Activated gamma-delta T cell treated with Interleukin-2 at 50 U/mL for 16 hours (primary cell): ENCODE measurements at places on chromosomes 2 and 18.

GRCh38 chr2:132448771-132449170, 32.2 kb downstream of the GPR39 start:
- no peak for DNase-seq

DNA sequence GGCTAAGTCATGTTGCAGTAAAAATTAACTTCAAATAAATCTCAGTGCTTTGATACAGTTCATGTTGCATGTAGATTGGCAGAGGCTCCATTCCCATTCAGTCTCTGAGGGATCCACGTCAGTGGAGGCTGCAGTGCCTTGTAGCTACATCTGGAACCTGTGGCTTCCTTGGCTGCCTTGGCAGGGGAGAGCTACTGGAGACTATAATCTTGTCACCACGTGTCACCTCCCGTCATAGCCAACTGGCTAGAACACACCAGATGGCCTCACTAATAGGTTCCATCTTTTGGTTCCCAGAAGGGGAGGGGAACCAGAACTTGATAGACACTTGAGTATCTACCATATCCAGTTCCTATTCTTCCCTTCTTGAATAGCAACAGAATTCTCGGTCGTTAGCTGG, 28.4 kb downstream of the E2F6 start:
- no peak for DNase-seq

DNA sequence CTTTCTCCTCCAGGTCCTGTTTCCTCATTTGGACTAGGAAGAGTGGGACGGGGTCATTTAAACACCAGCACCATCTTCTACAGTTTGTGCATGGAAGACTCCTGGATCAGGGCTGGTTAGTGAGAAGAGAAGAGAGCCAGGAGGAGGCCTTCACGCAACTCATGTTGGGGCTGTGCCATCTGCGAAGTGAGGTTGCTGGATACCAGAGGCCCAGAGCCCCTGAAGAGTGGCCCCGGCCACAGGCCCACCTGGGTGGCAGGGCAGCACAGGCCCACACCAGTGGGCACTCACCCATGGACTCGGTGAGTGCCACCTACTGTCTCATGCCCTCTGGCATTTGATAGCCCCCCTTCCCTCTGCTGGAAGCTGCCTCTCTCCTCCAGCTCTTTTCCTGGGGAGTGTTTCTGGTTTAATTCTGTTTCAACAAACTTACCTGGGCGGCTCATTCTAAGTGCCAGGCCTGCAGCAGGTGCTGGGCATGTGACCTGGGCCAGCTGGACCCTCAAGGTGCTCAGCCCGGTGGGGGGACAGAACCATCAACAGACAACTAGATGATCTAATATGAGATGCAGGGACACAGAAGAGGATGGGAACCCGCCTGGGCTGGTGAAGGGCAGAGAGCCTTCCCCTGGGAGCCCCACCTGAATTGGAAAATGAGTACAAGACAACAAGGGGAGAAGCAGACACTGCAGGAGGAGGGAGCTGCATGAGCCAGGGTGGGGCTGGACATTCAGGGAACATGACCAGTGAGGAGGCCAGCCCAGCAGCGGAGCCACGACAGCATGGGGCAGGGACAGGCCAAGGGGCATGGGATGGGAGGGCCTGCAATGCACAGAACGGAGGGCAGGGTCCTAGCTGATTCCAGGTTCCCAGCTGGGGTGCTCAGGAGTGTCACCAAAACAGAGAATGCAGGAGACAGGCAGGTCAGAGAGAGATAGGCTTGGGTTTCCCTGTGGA, 70.6 kb downstream of the MARCO start:
- DNase-seq = no peak

- DNase-seq = no peak
These were observed 99.0 kb upstream of the CTDP1 start for GRCh38 chr18:79580498-79581171.

- DNase-seq = no peak
These were observed 441.0 kb downstream of the CPS1 start for GRCh38 chr2:210997373-210997772.

DNA sequence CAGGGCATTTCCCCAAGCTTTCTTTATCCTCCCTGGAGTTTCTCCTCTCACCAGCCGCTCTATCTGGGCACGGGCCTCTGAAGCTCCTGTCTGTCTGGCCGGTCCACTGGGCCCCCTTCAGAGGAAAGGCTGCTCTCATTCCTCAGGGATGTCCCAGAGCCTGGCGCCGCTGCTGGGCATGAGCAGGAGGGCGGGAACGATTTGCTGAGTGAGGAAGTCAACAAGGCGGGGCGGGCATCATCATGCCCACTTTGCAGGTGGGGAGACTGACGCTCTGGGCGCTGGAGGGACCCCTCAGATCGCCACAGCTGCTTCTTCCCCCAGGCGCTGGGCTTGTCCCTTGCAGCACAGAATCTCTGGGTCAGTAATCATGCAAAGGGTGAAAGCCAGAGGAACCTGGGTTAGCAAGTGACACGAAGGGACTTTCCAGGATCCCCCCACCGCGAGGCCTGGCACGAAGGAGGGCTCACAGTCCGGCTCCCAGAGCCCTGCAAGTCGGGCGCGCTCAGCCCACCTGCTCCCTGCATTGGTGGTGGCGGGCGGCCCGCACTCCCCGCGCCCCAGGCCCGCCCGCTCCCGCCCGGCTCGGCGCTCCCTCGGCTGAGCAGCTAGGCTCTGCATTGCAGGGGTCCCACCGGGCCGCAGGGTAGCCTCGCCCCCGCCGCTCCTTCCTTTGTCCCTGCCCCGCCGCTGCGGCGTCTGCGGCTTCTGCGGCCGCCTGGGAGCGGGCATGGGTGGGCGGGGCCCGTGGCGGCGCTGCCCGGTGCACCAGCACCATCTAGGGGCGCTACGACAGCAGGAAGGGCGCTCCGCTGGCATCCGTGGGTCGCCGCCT, 157.8 kb downstream of the CYRIA start:
- no peak for DNase-seq

DNA sequence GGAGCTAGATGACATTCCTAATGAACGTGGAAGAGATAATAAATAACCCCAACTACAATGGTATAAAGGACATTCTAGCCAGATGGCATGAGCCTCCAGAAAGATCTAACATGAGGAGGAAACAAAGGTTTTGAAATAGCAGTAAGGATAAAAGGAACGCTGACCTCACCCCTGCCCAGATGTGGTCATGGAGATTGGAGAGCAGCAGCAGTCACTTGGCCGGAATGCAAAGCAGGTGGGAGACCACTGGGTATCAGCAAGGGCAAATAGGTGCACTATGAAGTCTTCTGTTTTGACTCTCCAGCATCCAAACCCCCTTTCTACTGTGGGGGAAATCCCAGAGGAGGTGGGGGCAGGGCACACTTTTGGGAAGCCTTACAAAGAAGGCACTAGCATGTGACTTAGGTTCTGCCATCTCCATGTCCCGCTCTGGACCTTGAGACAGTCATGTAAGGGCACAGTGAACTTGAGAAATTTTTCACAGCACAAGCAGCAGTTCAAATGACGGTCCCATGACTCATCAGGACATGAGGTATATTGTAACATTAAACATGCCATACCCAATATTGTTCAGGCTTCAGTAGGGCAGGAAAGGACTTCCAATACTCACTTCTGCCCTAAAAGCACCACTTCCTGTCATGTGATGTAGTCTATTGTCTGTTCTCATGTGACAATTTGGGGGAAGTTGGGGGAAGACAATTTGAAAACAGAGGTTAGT, 55.2 kb downstream of the METTL4 start:
- no peak for DNase-seq

GRCh38 chr2:138771534-138771933, 8.7 kb downstream of the NXPH2 start:
- DNase-seq = no peak

- no peak for DNase-seq
These were observed 15.3 kb downstream of the YPEL5 start for GRCh38 chr2:30161929-30162706.

- DNase-seq = no peak
These were observed 28.0 kb downstream of the DIPK1C start for GRCh38 chr18:74429096-74429495.

GRCh38 chr18:4004183-4004829, 450.8 kb downstream of the DLGAP1 start:
- no peak for DNase-seq

- DNase-seq = no peak
These were observed at the start of gene CCDC68 for GRCh38 chr18:54958704-54959625. Gene CCDC68, minus strand, starts transcription at chr18:54959461. Its CDS starts 16,670 bp downstream, at chr18:54942791.

- DNase-seq = no peak
These were observed 33.0 kb downstream of the ADI1 start for GRCh38 chr2:3486047-3487027.

GRCh38 chr18:59006461-59007067, 133.1 kb upstream of the SEC11C start:
- DNase-seq = no peak

DNA sequence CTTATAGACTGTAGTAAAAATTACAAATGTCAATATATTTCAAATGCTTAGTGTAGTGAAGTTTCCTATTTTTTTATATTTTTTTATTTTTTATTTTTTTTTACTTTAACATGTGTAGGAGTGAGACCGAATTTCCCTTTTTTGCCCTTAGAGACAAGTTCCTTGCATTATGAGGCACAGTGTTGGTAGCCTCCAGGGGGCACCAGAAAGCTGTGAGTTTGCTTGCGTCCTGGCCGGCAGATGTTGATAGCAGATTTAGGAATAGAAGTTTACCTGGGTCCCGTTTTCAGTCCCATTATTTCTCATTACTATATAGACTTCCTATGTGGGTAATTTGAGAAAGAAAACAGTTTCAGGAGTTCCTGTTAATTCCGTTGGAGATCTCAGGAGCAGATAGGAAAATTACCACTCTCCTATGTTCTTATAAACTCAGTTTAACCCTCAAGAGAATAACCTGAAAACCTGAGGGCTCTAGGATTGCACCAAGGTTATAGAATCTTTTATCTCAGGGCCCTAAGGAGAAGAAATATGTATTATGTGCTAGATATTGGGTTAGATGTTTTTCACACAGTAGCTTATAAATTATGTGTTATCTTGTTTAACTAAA, 157.5 kb upstream of the SESTD1 start:
- no peak for DNase-seq

- DNase-seq = no peak
These were observed 66.6 kb downstream of the MYOM1 start for GRCh38 chr18:3153107-3153704.

DNA sequence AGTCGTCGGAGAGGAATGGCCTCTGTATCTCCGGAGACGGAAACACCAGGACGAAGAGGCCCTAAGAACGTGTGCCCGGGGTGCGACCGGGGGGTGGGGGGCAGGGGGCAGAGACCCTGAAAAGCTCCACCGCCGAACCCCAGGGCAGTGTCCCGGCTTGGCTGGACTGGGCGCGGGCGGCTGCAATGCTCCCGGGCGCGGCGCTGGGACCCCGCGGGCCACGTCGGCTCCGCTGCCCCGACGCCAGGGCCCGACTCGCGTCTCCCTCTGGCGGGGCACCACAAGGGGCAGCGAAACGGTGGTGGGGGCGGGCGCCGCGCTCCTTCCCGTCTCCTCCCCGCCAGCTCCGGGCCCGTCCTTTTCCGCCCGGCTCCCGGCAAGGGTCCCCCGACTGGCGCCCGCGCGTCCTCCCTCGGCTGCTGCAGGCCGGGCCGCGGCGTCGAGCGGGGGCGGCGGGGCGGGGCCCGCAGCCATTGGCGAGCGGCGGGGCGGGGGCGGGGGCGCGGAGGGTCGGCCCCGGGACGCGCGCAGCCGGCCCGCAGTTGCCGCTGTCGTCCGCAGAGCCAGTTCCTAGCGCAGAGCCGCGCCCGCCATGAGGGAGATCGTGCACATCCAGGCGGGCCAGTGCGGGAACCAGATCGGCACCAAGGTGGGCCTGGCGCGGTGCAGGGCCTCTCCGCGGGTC, at the start of gene TUBB6:
TSS of gene TUBB6 (plus strand) at position 541 of the 685 bp plus-strand sequence. CDS start at position 593, 52 bp downstream.
- no peak for DNase-seq

GRCh38 chr18:2978661-2979106, 34.3 kb downstream of the LPIN2 start:
- peak; percentile 28 for DNase-seq

DNA sequence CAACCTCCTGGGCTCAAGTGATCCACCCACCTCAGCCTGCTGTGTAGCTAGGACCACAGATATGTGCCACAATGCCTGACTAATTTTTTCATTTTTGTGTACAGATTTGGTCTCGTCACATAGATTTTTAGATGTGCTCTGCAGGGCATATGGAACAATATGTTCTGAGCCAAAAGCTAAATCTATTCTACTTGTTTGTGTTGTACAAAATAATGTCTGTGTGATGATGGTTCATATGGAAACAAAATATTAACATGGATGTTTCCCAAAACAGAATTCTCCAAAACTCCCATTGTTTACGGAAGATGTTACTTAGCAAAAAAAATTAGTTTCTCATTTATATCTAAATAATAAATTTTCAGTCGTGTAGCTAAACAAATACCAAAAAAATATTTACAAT, 12.6 kb upstream of the KLHL23 start:
- no peak for DNase-seq

DNA sequence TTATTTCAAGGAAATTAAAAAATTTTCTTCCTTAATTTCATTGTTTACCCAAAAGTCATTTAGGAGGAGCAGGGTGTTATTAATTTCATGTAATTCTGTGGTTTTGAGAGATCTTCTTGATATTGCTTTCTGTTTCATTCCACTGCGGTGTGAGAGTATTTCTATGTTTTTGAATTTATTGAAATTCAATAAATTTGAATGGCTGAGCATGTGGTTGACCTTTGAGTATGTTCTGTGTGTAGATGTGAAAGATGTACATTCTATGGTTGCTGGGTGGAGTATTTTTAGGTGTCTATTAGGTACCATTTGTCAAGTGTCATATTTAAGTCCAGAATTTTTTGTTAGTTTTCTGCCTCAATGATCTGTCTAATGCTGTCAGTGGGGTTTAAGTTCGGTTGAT, 39.4 kb upstream of the LANCL1 start:
- no peak for DNase-seq

- no peak for DNase-seq
These were observed 206.1 kb downstream of the HAUS1 start for GRCh38 chr18:46310258-46310657.

DNA sequence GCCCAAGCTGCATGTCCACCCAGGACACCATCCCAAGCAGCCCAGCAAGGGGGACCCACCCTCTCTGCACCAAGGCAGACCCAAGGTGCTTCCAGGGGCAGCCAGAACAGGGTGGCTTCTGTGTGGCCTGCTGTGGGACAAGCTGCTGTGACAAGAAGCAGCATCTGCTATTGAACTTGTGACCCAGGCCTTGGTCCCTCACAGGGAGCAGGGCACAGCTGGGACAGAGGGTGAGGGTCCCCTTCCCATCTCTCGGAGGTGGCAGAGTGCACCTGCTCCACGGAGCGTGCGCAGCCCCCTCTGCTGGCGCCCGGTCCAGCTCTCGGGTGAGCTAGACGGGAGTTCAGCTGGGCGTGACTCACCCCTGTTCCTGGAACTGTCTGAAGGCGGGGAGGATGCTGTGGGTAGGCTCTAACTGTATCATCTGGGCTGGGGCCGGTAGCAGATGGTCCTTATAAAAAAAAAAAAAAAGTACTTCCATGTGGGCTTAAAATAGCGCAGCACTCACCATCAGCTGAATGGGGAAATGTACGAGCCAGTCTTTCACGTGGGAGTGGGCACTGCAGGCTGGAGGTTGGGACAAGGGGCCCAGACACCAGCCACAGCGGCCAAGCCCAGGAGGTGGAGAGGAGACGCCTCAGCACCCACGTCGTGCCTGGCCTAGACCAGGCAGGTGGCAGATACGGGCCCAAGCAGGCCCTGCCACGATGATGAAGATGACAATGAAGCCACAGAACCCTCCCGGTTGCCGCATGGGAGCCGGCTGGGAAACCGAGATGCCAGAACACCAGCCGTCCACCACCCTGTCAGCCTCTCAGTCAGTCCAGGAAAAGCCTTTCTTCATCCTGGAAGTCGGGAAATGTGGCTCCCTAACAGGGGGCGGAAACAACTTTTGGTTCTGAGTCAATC, 136.8 kb upstream of the ID2 start:
- DNase-seq = peak; percentile 78

- DNase-seq = no peak
These were observed 447.4 kb downstream of the CMPK2 start for GRCh38 chr2:6418291-6418690.

- peak; percentile 87 for DNase-seq
These were observed at the start of gene EPHA4 for GRCh38 chr2:221572219-221572820. Gene EPHA4, minus strand, starts transcription at chr2:221572304. Its CDS starts 56 bp downstream, at chr2:221572248.
